ENCODE measurements at places on chromosomes 7 and 10.
A peak's percentile ranks its signal among the peaks of the same experiment; 100 is the strongest.

DNA sequence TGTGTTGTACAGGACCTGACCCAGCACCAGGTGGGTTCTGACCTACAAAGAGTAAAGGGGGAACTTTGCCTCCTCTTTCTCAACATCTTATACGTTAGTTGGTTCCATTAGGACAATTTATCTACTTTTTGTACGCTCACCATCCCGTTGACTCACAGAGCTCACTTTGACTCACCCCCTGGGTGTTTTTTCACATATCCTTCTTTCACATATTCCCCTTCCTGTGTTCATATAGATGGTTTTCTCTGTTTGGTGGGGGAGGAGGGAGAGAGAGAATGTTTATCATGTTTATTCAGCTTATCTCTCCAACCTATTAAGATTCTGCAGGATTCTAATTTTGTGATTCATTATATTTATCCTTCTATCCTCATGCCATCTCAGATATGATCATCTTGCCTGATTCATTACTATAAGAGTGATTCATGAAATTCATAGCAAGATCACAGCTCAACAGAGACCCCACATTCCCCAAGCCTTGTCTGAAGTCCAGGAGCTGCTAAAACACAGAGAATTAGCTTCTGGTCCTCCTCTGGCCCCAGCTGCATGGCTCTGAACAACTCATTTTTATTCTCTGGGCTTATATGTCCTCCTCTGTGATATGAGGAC, 37.2 kb downstream of the PRSS2 start:
- no peak for DNase-seq

DNA sequence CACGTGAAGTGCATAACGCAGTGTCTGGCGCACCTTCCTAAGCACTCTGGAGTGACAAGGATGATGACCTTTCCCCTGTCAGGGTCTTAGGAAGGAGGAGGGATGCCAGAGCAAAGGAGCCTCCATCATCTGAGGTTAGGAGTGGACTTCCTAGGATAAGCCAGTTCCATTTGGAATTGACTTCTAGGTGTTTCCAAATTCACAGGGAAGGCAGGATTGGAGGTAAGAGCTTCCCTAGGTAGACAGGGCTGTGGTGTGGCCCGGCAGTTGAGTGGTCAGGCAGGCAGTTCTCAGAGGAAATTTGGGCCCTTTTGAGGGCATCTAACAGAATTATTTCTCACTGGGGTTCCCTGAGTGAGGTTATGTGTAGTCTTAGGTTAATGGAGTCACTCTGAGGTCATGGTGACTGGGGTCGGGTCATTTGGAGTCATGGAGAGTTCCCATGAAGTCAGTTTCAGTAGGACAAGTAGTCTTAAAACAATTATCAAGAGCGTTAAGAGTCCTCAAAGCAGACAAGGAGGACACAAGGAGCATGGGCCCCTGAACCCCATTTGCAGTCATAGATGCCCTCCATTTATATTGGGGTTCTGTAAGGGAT, 8.2 kb downstream of the PPIF start:
- no peak for DNase-seq

DNA sequence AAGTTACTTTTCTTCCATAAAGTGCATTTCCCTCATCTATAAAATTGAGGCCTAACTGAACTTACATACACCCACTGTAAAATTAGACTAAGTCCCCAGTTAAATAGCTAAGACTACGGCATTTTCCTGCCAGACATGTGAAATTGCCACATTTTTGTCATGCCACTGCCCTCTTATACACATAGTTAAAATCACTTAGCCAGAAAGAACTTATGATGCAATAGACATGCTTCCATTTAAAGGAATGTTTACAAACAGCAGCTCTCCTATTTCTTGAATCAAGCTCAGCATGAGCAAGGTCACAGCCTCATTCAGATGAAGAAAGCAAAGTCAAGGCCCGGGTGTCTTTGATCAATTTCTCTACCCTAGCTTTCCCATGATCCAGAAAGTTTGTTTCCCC, 175.7 kb downstream of the LRRN3 start:
- DNase-seq = no peak

DNA sequence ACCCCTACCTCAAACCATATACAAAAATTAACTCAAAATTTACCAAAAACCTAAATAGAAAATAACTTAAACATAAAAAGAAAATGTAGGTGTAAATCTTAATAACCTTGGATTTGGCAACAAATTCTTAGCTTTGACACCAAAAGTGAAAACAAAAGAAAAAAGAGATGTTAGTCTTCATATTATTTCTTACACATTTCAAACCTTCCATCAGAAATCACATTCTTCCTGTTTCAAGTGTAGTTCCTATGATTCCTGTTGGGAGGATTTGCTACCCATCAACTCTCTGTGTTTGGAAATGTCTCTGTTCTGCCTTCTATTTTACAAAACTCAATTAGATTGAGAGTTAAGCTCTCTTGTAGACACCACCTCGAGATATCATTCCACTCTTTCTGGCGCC, 62.0 kb downstream of the GNA12 start:
- DNase-seq = no peak

GRCh38 chr10:94500063-94500462, 45.5 kb upstream of the HELLS start:
- DNase-seq = no peak

DNA sequence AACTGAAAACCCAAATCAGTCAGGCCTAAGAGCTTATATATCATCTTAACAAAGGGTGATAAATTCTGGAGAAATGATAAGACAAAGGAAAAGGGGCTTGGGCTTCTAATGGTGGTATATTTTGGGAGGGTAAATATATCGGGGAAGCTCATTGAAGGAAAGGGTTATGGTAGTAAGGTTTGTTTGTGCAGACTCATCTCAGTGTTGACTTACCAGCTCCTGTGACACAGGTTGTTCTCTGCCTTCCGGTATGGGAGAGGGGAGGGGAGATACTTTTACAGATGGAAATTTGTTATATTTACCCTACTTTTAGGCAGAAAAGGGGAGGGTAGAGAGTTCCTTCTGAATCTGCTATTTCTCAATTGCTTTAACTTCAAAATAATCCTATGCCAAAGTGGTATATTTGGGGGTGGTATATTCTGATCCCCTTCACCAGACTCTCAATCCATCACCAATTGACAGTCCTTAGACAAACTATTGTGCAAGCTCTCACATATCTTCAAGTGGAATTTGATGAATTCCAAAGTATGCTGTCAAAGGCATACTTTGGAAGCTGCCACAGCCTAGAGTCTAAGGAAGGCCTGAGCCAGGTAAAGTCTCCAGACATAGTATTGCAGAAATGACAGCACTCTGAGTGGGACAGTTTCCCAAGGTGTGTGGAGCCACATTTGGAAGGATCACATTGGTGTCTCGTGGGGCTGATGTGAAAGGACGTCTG, 13.3 kb upstream of the PAPSS2 start:
- DNase-seq = no peak

DNA sequence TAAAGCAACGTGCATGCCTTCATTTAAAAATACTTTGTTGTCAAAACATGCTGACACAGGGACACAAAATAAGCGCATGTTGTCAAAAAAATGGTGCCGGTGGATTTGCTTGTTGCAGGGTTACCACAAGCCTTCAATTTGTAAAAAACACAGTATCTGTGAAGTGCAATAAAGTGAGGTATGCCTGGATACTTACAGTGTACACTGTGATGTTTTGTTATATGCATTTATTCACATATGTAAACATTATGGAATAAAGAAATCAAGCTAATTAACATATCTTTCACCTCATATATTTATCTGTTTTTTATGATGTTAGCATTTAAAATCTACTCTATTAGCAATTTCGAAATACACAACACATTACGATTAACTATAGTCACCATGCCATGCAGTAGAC, 202.6 kb upstream of the FZD8 start:
- DNase-seq = no peak

- DNase-seq = no peak
These were observed 38.7 kb downstream of the HBP1 start for GRCh38 chr7:107207459-107207858.

GRCh38 chr7:99557940-99558305, 519 bp upstream of the ZNF655 start:
- no peak for DNase-seq

DNA sequence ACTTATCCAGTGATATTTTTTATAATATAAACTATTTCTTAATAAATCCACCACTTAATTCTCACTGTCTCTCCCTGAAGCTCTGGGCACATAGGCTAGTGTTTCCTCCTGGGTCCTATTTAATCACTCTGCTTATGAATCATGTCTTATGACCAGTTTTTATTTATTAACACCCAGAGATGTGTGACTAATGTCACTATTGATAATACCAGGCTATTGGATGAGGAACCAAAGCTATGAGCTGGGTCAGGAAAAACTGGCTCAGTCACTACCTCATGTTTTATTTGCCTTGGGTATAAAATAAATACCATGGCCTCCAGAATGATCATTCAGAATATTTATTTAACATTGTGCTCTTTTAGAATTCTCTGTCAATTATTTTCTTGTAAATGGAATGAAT, 5.2 kb downstream of the SEMA3E start:
- DNase-seq = no peak

DNA sequence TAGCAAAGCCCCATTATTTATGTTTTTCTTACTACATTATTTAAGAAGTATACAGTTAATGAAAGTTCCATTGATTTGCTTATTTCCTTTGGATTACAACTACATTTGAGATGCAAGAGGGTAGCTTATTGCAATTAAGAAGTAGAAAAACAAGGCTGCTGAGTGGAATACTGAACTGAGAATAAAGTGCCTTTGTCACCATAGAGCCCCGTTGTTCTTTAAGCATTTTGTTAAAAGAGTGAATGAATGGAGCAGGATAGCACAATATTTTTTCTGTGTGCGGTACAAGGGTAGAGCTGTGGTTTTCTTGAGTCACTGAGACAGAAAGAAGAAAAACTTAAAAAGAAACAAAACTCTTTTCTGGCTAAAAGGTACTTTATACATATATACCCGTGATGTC, 45.6 kb downstream of the ZNF277 start:
- DNase-seq = no peak

DNA sequence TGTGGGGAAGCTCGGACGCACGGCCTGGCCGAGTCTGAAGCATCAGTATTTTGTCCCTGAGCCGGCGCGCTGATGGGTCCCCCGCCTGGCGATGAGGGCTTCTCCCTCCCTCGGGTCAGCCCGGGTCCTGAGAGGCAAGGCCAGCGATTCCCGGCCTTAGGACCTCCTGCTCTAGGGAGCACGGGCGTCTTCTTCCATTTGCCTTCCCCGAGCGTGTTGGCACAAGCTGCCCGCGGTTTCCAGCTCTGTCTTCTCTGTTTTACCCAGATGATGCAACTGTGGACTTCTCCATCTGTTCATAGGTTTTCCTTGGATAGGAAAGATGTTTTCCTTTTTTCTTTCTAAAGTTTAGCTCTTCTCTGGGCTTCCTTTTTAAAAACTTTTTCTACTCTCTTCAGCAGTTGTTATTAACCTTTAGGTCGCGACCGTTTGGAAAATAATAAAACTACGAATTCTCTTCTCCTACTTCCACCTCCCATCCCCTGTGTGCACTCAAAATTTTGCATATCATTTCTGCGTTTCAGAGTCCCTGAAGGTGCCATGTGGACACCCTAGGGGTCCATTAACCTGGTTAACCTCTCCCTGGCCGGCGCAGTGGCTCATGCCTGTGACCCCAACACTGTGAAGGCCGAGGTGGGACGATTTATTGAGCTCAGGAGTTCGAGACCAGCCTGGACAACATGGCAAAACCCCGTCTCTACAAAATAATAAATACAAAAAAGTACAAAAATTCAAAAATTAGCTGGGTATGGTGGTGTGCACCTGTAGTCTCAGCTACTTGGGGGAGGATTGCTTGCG, 1.4 kb upstream of the SLC25A28 start:
- DNase-seq = no peak

- no peak for DNase-seq
These were observed 141.2 kb upstream of the C1QL3 start for GRCh38 chr10:16662923-16663322.

GRCh38 chr7:24054236-24054635, 229.8 kb upstream of the NPY start:
- DNase-seq = no peak

DNA sequence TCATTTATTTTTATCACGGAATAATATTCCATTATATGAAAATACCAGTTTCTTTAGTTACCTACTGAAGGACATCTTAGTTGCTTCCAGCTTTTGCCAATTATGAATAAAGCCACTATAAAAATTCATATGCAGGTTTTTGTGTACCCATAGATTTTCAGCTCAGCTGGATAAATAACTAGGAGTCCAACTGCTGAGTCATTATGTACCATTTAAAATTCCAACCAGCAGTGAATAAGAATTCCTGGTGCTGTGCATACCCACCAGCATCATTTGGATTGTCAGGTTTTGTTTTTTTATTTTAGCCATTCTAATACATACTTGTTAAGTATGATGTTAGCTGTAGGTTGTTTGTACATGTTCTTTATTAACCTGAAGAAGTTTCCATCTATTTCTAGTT, 14.5 kb downstream of the FAM24B start:
- no peak for DNase-seq

DNA sequence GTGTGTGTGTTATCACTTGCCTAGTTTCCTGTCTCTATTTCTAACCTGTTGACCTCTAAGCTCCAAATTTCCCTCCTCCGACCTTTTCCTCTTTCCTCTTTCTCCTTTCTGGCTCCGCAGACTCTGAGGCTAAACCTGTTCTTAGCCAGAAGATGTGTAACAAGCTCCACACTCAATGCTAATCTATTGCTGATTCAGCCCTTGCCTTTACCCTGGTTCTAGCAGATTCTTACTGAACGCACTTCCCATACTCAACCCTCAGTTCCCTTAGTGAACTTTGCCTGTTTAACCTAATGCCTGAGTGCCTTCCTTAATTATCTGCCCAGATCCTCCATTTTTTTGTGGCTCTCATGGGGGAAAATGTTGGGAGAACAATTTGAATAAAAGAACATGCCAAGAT, 30.0 kb upstream of the SGMS1 start:
- no peak for DNase-seq

- DNase-seq = no peak
These were observed 130.3 kb downstream of the CD36 start for GRCh38 chr7:80768756-80769155.

DNA sequence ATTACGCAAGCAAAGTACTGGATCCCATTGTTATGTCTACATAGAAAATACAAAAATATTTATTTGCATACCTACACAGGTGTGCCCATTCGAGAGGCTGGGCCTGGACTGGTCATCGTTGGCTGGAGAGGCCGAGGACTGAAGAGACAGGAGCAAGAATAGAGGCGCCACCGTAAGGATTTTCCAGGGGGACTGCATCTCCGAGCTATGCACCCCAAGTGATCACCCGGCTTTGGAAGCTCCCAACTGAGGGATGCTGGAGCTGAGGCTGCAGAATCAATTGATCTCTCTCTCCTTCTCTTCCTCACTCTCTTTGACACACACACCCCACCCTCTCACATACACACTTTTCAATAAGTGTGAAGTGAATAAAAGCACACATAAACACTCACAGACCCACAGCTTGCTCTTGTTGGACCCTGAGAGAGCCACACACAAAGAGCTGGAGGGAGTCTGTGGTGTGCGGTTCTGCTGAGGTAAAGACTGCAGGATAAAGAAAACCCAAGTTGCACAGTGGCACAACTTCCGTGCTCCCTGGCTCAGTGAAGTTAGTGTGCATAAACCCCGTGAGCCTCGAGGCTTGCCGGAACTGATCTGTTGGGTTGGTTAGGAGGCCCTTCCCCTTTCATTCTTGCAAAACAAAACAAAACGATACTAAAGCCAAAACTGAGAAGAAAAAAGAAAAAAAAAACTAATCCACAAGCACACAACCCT, at the start of gene AOAH:
AOAH (minus strand) TSS at position 544 of the 714 bp plus-strand sequence; CDS start at position 198, 346 bp downstream.
- peak; percentile 32 for DNase-seq

GRCh38 chr10:102982296-102982695, 64.2 kb downstream of the CNNM2 start:
- no peak for DNase-seq

All from esophagus squamous epithelium (tissue), 5 donors.